A549 treated with RU486 at 1 μM for 4 hours (cell line): ENCODE measurements at places on chromosomes 5 and 9. TPM values are rescaled to one million over a fixed set of nuclear protein-coding genes. Genes with fewer than 3 reads are reported as not detected.

The PRRT1B gene
- 0.45 to 0.97 TPM (median 0.79 TPM) in 5 replicates for total RNA-seq

The ECM2 gene
- total RNA-seq = 0.07 to 0.26 TPM (median 0.21 TPM) in 5 replicates

The OTULINL gene
- total RNA-seq = 4.8 to 6.9 TPM (median 6.2 TPM) in 5 replicates

The HAVCR1 gene
- 26.0 to 44.9 TPM (median 35.2 TPM) in 5 replicates for total RNA-seq

The IL33 gene
- 0.27 to 1.0 TPM (median 0.56 TPM) in 5 replicates for total RNA-seq

The ACOT12 gene
- total RNA-seq = 0.17 TPM in 1 of 5 replicates, not detected in the others

The KCNV2 gene
- total RNA-seq = not detected in 5 replicates

The CCDC183 gene
- total RNA-seq = 0.28 to 0.49 TPM (median 0.32 TPM) in 5 replicates

The STING1 gene
- 0.85 to 1.4 TPM (median 0.98 TPM) in 5 replicates for total RNA-seq

The WHRN gene
- total RNA-seq = 3.9 to 8.1 TPM (median 6.7 TPM) in 5 replicates

The NIM1K gene
- 0.08 to 0.30 TPM (median 0.25 TPM) in 5 replicates for total RNA-seq

The NMUR2 gene
- total RNA-seq = 0.08 to 0.14 TPM in 2 of 5 replicates, not detected in the others

The FBP2 gene
- total RNA-seq = 0.07 TPM in 1 of 5 replicates, not detected in the others

The SMIM27 gene
- total RNA-seq = 11.5 to 15.6 TPM (median 14.5 TPM) in 5 replicates

The ZNF474 gene
- total RNA-seq = 0.15 to 0.32 TPM (median 0.21 TPM) in 5 replicates

The IFNK gene
- not detected in 5 replicates for total RNA-seq

The GGTA1 gene
- 0.06 TPM in 1 of 5 replicates, not detected in the others for total RNA-seq

The CHMP5 gene
- 68.2 to 91.4 TPM (median 79.5 TPM) in 5 replicates for total RNA-seq

The VLDLR gene
- 18.6 to 25.6 TPM (median 24.9 TPM) in 5 replicates for total RNA-seq
